Kasumi-1 (cell line): ENCODE measurements at places on chromosomes 5 and 9.

GRCh38 chr5:126970517-126971017 lies 59.8 kb downstream of the MARCHF3 start:
- peak; percentile 34 for DNase-seq

GRCh38 chr9:111712369-111712768 lies 51.0 kb downstream of the GNG10 start:
- DNase-seq, result peak; percentile 3

GRCh38 chr9:86955042-86955441 lies 7.7 kb upstream of the GAS1 start:
- no peak for DNase-seq

DNA sequence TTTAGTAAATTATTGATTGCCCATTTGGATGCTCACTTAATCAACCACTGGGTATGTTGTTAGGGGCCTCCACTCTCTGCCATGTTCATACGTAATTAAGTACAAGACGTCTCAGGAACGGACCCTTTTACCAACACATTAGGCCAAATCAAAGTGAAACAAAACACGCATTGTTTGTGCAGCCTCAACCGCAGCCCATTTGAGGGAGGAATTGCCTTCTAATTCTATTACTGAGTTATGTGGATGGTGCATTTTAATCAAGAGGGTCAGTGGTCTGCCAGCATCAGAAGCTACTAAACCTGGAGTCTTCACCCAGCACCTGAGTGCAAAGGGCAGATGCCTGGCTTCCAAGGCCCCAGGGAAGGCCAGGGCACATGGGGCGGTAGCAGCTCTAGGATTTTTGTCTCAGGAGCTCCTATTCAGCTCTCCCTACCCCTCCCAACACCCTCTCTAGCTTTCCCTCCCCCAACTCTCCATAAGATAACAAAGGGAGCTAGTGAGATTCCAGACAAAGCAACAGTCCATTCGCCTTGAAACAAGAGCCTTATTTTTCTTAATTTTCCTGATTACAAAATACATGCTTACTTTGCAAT lies 7.9 kb upstream of the MED27 start:
- DNase-seq, result no peak

DNA sequence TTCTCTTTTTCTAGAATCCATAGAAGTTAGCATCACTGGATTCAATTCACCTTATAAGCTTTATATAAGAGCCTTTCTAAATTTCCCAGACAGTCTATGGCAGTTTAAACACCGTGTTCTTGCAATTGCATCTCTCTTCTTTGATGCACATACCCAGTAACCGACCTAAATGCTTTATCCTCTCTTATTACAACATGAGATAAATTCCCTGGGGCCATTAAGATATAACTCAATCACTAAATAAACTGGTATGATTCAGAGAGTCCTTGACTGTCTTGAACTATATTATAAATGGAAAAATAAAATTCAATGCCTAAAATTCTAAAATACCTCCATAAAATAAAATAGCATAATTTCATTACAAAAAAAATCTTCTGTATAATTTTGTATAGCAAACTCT lies 98.1 kb downstream of the DIRAS2 start:
- no peak for DNase-seq

GRCh38 chr5:52497133-52497693 lies 290.5 kb upstream of the ITGA1 start:
- no peak for DNase-seq

GRCh38 chr5:118990582-118990981 lies 2.2 kb upstream of the DTWD2 start:
- DNase-seq, result no peak

DNA sequence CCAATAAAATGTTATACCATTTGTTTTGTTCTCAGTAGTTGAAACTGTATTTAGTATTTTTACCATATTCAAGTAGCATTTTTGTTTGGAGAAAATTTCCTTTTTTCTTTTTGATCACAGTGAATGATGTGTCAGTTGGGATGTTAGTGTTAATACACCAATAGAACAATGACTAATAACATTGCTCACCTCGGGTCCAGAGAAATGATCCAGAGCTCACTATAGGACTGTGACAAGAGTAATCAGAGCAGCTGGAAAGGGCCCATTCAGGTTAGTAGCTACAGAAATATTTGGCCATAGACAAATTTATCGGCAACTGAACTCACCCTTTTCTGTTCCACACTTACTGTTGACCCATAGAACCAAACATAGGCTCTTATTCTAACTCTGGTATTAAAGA lies 989.2 kb downstream of the TLE4 start:
- no peak for DNase-seq

- no peak for DNase-seq
These were observed 90.5 kb upstream of the RETREG1 start for GRCh38 chr5:16707168-16707868.

- no peak for DNase-seq
These were observed 3.0 kb downstream of the NADK2 start for GRCh38 chr5:36238502-36239295.

GRCh38 chr5:56085193-56085592 lies 90.4 kb upstream of the IL6ST start:
- DNase-seq, result no peak

- no peak for DNase-seq
These were observed 140.2 kb downstream of the HSD17B3 start for GRCh38 chr9:96161819-96162218.

DNA sequence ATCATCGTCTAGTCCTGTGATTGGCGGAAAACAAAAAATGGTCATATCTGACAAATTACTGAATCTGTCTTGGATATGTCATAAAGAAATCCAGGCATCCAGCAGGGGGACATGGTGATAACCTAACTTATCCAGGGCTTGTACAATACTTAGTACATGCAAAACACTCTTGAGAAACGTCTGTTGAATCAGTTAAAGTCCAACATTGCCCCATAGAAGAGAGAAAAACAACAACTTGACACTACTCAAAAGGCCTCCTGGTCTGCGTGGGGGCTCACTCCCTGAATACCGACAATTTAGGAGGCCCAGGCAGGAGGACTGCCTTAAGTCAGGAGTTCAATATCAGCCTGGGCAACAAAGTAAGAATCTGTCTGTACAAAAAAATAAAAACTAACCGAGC lies 217.5 kb downstream of the DCP2 start:
- DNase-seq, result no peak

DNA sequence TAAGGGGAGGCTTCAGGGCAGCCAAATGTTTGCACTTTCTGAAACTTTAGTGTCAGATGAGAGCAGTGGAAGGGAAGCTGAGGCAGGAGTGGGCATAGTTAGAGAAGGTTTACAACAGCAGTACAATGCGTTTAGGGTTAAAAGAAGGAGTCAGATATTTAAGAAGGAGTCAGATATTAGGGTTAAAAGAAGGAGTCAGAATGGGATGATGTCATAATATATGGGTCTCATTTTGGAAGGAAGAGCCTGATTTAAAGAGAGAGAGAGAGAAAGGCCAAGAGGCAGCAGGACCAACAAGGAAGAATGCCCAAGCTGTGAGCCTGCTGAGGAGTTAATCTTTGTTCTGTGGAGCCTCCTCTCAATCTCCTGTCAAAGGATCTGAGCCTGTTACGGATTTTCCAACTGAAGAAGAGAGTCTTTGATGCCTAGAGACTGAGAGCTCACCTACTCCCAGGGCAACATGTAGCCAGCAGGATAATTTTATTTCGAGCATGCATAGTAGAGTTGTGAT lies 9.5 kb downstream of the ISL1 start:
- DNase-seq, result no peak

DNA sequence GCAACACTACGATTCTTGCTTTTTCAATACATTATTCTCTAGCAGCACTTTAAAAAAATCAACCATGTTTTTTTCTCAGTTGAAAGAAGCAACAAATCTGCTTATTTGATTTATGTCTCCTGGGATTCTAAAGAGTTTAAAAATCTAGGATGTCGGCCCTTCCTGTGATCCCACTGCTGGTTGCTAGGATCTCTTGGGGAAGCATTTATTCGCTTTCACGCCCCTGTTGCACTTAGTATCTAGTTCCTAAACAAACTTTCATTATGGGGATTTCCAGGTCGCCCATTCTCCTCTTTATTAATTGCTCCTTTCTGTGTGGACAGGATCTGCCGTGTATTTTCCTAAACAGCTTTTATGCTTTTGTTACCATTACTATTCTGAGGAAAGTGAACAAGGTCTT lies 313.5 kb downstream of the AGTPBP1 start:
- no peak for DNase-seq

DNA sequence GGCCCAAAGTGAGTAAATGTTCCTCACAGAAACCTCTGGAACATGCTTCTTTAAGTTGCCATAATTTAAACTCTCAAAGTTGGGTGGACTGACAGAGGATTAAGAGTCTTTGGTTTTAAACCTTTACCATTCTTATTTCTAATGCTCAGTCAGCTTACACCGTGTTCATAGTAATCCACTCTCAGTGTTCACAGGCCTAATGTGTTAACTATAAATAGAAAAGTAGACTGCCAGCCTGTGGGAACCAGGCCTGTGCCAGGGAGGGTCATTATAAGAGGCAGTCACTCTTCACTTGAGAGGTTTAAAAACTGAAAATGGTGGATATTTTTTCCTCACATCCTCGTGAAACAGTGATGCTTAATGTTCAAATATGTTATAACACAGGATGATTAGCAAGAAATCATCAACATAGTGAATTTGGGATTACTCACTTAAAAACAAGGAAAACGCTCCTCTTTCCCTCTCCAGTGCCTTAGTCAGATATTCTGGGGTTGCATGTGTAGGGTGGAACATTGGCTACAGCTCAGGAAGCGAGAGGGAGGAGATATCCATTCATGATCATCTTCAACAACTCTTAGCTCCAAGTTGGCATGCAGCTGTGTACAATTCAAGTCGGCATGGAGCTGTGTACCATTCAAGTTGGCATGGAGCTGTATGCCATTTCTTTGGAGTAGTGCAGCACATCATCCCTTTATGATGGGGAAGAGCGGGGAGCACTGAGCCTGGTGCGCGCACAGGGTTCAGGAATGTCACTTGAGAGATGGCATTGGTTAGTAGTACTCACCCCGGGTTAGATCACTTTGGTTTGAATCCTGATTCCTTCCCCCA lies 65.8 kb downstream of the KIAA1958 start:
- no peak for DNase-seq

- no peak for DNase-seq
These were observed 29.6 kb downstream of the PSAT1 start for GRCh38 chr9:78326564-78326963.

DNA sequence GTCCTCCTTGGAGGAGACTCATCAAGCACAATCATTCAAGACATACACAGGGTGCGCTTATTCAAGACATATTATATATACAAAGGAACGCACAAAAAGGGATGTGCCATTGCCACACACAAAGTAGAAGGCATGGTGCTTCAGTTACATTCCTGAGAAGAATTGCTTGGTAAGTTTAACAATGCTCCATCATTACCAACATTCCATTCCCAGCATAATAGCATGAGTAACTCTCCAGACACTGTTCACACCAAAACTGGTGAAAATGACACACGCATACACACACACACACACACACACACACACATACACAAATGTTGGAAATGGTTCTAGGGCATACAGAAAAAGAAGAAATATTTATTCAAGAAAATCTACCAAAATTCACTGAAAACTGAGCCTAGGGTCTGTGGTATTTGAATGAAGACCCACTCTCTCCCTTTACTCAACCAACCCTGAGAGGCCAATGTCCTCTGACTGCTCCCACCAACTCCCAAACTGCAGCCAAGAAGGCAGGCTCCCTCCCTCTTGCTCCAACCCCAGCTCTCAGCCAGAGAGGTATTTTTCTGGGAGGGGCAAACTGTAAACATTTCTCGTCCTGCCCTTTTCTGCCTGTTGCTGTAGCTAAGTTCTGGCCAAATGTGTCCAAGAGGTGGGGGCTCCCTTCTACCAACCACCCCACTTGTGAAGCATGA lies 19.9 kb downstream of the UGT3A1 start:
- no peak for DNase-seq

- DNase-seq, result peak; percentile 72
These were observed 38.8 kb downstream of the CARTPT start for GRCh38 chr5:71757590-71758543.

- DNase-seq, result no peak
These were observed 67.2 kb upstream of the DAP start for GRCh38 chr5:10828241-10828640.

DNA sequence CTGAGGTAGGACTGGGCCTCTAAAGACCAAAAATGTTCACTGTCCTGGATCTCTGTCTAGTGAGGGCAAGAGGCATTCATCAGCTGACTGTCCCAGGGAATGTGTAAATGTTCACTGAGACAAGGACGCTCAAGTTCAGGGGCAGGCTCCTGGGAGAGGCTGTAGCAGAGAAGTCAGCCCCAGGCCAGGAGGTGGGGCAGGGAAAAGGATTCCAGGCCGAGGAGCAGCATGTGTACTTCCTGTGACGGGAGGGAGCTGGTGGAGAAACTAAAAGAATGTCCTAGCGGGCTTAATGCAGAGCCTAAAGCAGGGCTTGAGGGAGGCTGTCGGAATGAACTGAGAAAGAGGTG lies 205.8 kb downstream of the GABBR2 start:
- no peak for DNase-seq

- DNase-seq, result no peak
These were observed 89.4 kb downstream of the CDKN2A start for GRCh38 chr9:21904776-21905175.

- no peak for DNase-seq
These were observed 607.4 kb downstream of the CDH12 start for GRCh38 chr5:22245770-22246169.

- no peak for DNase-seq
These were observed 50.7 kb upstream of the UBAC1 start for GRCh38 chr9:136011703-136012496.

GRCh38 chr9:125238915-125239446 lies 2.2 kb downstream of the HSPA5 start:
- no peak for DNase-seq

DNA sequence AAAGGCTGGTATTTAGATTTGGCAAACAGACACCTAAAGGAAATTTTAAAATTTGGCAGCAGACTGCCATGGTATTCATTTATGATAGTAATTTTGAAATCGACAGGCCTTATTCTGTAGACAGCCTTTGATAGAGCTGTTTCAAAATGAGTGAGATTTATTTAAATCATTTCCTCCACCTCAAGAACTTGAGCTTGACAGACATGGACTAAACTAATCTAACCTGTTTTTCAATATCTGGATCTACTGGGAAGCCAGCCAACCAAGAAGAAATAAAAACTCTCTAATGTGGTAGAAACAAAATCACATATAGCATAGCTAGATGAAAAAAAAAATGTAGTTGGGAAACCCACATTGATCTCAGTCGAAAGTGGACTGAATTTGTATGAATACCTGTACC lies 56.9 kb upstream of the RASA1 start:
- DNase-seq, result no peak

DNA sequence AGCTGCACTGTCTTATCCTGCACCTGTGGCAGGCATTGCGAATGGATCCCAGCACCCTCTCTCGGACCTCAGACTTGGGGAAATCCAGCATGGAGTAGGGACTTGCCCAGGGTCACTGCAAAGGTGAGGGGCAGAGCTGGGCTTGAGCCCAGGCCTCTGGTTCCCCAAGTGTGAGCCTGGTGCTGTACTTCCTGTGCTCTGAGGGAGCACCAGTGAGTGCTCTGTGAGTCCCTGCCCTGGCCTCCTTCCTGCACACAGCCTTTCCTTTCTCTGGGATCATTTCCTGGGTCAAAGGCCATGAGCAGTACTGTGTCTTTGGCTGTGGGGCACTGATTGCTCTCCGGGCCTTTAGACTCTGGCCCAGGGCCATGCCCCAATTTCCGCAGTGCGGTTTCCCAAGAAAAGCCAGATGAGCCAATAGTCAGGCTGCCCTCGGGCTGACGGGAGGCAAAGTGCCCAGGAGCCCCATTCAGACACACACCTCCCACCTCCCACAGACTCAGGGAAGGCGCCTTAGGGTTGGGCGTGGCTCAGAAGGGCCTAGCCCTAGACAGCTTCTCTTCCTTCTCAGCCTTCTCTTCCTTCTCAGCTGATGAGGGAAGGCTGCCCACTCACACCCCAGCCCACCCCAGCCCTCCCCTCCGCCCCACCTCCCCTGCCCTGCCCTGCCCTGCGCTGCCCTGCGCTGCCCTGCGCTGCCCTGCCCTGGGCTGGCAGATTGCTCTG lies 23.3 kb upstream of the TRIM14 start:
- no peak for DNase-seq
